ENCODE measurements at places on chromosomes 13 and 19. TPM values are rescaled to one million over a fixed set of nuclear protein-coding genes. Genes with fewer than 3 reads are reported as not detected.
A peak's percentile ranks its signal among the peaks of the same experiment; 100 is the strongest.

The RAD23A gene
- total RNA-seq = 150 TPM

The CRB3 gene
- not detected for total RNA-seq

The TOMM40 gene
- 47.3 TPM for total RNA-seq

DNA sequence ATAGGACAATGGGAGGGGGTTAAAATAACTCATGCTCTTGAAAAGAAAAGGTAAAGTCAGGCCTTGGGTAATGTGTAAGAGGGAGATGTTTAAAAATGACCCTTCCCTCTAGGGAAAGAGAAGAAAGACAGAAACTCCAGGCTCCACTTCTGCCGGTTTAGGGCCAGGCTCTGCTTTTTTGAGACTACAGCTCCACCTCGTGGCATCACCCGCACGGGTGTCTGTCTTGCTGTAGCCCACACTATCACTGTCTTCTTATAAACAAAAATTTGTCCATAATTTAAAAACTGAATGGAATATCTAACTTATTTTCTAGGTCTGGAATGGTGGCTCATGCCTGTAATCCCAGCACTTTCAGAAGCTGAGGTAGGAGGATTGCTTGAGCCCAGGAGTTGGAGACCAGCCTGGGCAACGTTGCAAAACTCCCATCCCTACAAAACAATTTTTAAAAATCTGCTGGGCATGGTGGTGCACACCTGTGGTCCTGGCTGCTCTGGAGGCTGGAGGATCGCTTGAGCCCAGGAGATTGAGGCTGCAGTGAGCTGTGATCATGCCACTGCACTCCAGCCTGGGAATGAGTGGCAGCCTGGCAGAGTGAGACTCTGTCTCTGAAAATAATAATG is 65.1 kb upstream of the GTF3A start:
- peak; percentile 53 for DNase-seq

- no peak for DNase-seq
Observed at GRCh38 chr19:13225085-13225484, 74.9 kb downstream of the IER2 start.

DNA sequence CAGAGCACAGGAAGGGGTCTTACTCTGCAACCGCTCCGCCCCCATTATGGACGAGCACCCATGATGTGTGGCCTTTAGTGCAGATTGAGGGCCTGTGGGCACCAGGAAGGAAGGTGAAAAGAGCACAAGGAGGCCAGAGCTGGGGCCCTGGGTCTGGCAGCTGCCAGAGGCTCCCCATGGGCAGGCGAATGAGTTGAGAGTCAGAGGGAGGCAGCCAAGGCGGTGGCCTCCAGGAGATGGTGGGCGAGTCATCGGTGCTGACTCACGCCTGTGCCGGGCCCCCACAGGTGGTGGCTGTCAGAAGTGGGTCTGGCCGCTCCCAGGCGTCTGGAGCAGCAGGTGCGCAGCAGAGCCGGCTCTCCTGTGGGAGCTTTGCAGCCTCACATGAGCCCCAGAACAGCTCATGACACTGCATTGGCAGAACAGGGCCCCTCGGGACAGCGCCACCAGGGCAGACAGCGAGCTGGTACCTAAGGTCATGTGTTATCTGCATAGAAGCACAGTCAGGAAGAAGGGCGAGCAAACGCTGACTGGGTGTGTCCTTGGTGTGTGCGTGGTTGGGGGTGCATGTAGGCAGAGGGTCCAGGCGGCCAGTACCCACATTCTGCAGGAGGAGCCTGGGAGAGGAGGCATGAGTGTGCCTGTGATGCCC is 68.8 kb downstream of the CHST8 start:
- no peak for DNase-seq

DNA sequence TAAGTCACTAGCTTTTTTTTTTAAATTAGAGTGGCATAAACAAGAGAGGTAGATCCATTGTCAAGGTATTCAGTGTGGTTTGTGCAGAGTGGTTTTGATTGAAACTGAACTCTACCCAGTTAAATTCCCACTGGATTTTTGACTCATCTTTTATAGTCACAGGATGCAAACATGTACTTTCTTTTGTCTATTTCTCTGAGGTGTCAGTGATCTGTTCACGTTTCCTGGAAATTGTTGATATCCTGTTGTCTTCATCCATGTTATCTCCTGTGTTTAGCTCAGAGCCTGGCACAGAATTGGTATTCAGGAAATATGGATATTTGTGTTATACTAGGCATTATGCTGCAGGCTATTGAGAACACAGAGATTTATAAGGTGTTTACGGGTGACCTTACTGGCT is 119.7 kb downstream of the PCCA start:
- no peak for DNase-seq

GRCh38 chr13:112113851-112114250 is 46.9 kb downstream of the SOX1 start:
- DNase-seq = no peak

- no peak for DNase-seq
Observed at GRCh38 chr13:58300224-58300623, 668.7 kb downstream of the PCDH17 start.

- peak; percentile 85 for DNase-seq
Observed at GRCh38 chr13:23980160-23980551, 82.9 kb upstream of the C1QTNF9B start.

Data from left ventricle myocardium inferior (tissue), 1 donor.